ENCODE measurements at places on chromosomes 16 and 17.

DNA sequence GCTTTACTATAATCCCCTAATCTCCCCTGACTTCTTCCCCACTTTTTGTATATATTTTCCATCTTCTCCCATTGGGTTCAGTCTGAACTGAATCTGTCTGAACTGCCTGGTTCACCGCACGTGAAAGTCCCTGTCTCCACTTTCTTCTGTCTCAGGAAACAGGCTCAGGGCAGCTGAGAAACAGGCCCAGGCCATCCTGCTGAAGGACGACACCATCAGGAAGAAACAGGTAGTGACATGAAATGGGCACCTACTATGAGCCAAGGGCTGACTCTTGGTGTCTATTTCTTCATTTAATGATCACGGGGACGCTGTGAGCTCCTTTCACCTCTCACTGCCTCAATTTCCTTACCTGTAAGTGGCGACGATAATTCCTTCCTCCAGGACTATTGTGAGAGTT, 90.5 kb upstream of the HSBP1 start:
- DNase-seq: no peak

DNA sequence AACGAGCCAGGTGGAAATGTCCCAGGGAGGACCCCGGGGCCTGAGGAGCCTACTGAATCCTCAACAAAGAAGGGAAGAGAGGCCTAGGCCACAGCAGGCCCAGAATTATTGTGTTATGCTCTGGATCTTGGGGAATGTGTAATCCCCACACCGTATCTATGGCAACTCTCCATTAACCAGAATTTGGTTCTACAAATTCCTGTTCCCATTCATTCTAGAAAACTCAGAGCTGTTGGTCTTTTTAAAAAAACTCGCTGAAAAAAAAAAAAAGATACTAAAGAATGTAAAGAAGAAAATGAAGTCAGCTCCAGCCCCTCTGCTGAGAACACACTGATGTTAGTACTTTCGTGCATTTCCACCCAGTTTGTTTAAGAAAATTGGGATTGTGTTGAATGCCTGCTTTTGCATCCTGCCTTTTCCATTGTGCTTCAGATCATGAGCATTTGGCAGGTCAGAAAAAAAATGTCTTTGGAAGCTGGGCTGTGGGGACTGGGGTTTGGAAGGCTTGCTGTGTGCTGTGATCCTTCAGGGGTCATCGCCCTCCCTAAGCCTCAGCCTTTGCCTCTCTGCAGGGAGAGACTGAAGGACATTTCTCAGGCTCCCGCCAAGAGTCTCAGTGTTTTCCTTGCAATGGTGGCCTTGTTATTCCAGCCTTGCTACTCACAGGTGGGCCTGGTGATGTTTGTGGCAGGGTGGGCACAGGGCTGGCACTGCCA, 69.5 kb downstream of the SREBF1 start:
- peak; percentile 61 for DNase-seq

DNA sequence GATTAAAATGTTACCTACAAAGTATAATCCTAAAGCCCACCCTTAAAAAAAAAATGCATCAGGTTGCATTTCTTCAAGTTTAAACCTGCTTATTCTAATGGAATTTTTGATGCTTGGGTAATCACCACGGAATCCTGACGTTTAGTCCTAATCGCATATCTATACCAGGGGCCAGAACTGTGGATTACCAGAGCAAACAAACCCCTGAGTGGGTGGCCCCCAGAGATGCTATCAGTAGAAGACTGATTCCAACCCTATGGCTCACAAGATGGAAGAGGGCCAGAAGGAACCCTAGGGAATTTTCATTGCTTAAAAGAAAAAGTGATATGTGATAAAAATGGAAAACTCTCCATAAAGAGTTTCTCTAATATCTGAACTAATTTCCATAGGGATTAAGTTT, 152.2 kb upstream of the NOG start:
- peak; percentile 24 for DNase-seq

GRCh38 chr17:41505007-41505808, at the start of gene KRT13:
KRT13 (minus strand) TSS chr17:41505612; CDS start chr17:41505550, 62 bp downstream.
- no peak for DNase-seq

DNA sequence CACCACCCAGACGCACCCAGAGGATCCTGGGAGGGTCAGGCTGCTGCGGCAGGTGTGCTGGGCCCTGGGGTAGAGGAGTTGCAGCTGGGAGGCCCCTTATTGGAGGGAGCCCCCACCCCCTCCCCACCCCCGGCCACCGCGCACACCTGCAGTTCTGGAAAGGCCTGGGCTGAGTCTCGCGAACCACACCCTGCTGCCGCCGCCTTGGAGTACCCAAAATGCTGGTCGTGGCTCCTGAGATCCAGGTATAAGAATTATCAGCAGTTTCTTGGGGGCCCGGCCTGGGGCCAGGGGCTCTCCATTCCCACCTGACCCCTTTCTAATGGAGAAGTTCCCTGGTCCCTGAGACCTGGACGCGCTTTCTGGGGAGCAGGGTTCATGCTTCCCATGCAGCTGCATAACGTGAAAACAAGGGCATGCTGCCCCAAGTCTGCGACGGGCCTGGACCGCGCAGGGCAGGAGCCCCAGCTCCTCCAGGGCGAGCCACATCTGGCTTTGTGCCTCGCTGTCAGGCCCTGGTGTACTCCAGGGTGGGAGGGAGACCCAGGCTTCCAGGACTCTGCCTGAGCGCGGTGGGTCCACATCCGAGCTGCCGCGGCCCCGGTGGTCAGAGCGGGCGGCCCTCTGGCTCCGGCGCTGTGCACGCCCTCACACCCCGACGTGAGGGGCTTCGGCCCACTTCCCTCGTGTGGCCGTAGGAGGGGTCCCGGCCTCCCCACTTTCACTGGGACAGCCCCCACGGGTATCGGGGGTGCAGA, 7.3 kb upstream of the SNAI3 start:
- no peak for DNase-seq

DNA sequence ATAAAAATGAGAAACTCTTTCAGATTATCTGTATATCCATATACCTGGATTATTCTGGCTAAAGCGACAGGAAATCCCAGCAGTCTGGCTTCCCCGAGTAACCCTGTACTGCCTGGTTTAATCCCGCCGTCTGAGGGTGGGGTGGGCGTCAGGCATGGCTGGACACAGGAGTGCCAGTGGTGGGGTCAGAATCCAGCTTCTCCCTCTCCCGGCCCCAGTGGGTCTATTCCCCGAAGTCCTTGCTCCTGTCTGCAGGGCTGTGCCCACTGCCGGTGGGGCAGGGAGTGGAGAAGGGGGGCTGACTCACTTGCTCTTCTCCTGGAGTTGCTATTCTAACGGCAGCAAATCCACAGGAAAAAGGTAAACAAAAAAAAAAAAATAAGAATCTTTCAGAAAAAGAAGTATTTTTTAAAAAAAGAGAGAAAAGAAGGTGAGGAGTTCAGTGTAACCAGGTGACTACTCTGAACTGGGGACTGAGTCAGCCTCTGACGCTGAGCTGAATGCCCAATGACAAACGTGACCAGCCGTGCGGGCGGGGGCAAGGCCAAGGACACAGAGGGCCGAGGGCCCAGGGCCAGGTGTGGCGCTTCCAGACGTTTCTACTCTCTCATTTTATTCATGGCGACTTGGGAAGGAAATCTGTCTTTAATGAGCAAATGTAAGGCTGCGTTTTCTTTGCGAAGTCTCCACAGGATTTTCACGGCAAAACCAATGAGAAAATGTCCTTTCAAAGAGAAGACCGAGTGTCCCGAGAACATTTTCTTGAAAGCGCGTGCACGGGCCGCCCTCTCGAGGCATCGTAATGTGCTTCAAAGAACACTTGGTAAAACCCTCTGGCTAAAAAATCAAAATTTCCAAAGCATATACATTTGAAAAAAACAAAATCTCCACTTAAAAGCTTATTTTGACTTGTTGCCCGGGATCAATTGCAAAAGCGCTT, 20.2 kb downstream of the FOXF1 start:
- DNase-seq: no peak

DNA sequence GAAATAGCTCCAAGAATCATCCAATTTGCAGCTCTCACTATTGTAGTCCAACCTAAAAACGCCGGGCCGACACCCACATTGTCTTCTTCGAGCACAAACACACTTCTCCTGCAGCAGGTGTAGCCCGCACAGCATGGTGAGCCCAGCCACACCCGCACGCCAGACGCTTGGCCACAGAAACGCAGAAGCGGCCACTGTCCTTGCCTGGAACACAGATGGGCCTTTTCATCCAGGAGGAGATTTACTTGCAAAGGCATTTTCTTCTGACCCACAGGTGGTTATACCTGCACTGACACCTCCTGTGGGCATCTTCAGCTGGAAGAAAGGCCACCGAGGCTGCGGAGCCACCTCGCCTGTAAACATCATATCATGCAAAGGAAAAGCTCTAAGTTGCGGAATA, 98.4 kb downstream of the ADCY9 start:
- DNase-seq: no peak

GRCh38 chr17:47949197-47949759, 7.9 kb downstream of the PNPO start:
- DNase-seq: peak; percentile 82

- DNase-seq: no peak
These were observed 210.7 kb upstream of the NLRP1 start for GRCh38 chr17:5794881-5795506.

DNA sequence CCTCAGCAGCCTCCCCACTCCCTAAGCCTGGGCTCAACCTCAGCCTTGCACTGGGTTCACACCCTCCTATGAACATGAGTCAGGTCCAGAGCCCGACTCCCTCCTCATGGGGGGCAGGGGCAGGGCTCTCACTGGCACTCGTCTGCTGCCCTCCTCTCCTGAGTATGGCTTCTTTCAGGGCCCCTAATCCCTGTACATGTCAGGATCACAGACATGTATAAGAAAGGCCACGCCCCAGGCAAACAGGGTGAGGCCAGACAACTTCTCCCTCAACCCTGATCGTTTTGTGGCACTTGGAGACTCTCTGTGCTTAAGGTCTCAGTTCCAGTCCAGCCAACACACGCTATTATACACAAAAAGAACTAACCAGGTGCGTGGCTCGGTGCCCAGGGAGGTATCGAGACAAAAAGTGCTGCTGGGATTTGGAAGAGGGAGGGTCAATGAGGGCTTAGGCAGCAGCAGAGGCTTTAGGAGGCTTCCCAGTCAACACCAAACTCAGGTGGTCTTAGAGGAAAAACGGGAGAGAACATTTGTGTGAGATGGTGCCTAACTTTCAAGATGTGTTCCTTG, 45.2 kb downstream of the CMTM3 start:
- DNase-seq: no peak

GRCh38 chr16:24139282-24139681, 116.9 kb upstream of the CACNG3 start:
- DNase-seq: no peak

GRCh38 chr17:79035686-79036085, 11.7 kb downstream of the C1QTNF1 start:
- DNase-seq: no peak

GRCh38 chr17:63150994-63151464, 185.0 kb downstream of the TANC2 start:
- peak; percentile 55 for DNase-seq

GRCh38 chr17:2212400-2212981, 91.1 kb downstream of the SMG6 start:
- DNase-seq: peak; percentile 95

DNA sequence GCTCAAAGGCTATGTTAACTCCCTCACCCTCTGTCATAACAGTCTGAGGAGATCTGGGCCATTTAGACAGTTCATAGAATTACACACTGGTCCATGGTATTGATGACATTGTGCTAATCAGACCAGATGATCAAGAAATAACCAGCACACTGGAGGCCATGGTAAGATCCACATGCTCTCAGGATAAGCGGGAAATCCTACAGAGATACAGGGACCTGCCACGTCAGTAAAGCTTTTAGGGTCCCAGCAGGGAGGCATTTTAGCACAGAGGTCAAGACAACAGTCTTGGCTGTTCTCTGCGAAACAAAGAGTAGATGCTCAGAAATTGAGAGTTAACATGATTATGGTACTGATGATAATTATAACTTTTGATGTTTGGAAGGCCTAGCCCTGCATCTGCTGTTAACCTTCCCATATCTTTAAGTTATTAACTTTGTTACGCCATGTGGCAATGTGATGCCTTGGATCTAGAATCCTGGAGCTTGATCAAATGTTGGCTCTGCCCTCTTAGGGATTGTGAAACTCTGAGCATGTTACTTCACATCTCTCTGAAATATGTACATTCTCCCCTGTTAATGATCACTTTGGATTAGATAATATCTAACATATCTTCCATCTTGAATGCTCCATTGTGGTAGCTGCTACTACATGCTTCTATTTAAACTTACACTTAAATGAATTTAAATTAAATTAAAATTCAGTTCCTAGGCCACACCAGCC, 172.0 kb upstream of the SOX9 start:
- DNase-seq: peak; percentile 23

DNA sequence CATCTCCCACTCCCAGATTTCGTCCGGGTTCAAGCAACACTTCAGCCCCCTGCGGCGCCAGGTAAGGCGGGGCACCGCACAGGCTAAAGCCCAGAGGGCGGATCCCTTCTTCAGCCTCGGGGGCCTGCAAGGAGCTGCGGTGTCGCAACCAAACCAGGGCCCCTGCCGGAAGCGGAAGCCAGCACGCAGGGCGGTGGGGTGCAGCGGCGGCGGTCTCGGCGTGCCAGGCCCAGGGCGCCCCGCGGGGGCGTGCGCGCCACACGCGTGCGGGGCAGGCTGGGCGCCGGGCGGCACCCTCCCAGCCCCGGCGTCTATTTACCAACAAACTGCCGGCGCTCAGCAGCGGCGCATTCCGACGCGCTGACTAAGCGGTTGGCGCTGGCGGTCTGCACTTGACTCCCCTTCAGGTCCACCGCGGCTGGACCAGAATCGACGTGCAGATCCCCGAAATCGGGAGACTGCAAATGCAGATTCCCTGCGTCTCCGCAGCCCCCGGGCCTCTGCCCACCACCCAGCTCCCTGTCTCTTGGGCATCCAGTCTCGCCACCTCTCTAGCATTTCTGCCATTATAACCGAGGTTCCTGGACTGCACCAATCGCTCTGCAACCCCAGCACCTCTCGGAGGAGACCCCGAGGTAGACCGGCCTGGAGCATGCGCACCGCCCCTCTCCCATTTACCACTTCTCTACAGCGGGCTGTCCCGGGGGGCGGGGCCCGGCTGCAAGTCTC, 421 bp upstream of the DLX4 start:
- peak; percentile 76 for DNase-seq

GRCh38 chr16:31529108-31529936, 1.6 kb downstream of the AHSP start:
- peak; percentile 68 for DNase-seq

- DNase-seq: no peak
These were observed 23.6 kb downstream of the C16orf90 start for GRCh38 chr16:3471518-3472176.

DNA sequence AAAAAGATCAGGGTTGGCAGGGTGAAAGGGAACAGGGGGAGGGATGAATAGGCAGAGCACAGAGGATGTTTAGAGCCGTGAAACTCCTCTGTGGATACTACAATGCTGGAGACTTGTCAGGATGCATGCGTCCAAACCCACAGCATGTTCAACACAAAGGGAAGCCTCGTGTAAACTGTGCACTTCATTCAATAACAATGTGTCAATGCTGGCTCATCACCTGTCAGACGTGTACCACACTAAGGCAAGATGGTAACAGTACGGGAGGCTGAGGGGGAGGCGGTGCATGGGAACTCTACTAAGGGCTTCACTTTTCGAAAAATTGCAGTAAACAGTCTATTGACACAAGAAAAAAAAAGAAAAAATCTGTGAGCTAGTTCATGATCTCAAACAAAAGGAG, 63.7 kb downstream of the C16orf95 start:
- no peak for DNase-seq

GRCh38 chr17:32111141-32111771, 31.0 kb upstream of the RHOT1 start:
- DNase-seq: no peak
